ENCODE measurements at places on chromosomes 12 and 14.

- peak; percentile 58 for DNase-seq
Measured at GRCh38 chr14:22554498-22555383, 34.3 kb downstream of the DAD1 start.

DNA sequence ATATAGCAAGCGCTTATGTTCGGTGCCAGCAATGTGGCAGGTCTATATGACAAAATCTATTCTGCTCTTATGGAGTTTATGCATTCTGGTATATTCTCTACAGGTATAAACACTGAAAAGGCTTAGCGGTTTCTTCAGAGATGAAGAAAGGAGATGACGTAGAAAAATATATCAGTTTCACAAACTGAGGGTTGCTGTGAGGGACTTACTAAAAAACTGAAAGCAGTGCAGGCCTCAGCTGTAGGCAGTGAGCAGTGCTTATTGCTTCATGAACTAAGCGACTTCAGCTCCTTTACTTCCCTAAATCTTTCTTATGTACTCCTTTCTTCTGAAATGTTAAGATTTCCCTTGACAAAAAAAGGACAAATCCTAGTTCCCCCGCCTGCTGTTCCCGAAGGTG lies 4.5 kb downstream of the DDX47 start:
- no peak for DNase-seq

- no peak for DNase-seq
Measured at GRCh38 chr12:40820794-40821484, 128.7 kb downstream of the CNTN1 start.

DNA sequence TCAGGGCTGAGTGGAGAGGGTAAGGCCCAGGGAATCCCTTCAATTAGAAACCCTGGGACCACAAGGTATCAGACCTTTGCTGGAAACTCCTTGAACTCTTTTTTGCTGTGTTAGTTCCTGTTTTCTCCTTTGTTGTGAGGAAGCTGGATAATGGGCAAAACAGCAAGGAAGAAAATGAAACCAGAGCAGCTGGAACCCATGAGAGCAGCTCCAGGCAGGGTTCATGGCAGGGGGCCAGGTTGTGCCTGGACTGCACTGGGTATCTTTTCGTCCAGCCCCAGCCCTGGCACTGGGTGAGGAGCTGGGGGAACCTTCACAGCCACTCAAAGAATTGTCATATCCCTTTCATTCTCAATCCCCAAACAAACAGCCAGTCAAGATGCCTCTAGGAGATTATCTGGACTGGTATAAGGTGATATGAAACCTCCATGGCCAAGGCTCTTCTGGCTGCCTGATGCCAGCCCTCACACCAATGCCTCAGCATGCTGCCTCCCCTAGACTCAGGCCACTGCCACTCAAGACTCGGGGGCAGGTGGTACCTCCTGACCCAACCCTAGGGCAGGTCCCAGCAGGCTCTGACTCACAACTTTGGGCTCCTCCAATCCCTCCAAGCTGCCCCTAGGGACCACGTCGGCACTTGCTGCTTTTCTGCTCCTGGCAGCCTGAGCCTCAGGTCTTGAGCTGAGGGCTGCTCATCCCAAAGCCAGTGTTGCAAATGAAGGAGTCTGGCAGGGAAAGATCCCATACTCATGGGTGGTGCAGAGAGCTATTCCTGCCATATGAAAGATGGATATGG lies 16.5 kb downstream of the FAM186B start:
- no peak for DNase-seq

- no peak for DNase-seq
Measured at GRCh38 chr12:45669093-45669492, 60.4 kb upstream of the ARID2 start.

GRCh38 chr12:8605057-8605456 lies 7.6 kb downstream of the AICDA start:
- no peak for DNase-seq

DNA sequence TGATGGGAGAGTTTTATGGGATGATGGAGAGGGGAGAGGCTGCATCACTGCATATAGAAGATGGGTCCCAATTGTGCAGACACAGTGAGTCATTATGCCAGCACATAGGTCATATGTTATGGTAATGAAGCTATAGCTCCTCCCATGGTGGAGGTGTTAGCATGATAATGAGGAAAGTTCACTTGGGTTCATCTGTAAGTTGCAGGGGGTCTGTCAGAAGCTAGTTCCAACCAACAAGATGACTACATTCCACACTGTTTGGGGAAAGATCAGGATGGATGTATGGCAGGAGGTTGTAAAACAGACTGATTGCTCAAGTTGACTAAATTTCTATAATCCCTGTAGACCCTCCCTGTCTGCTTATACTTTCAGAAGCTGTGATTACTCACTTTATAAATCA lies 561.3 kb downstream of the C12orf50 start:
- DNase-seq, result no peak

DNA sequence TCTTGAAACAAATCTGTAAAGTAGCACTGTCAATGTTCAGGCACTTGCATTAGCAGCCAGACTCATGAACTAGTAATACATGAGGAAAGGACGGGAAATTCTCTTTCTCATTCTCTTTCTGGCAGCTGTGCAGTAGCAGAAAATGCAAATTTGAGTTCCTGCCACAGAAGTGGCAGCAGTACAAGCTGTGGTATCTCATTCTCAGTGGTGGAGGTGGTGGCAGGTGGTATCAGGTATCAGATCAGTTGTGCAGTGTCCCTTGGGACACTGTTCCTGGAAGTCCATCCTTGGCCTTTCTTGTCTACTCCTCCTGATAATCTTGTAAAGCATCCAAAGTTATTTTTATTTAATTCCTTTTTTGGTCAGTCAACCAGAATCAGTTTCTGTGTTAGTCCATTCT lies 103.0 kb downstream of the C12orf42 start:
- no peak for DNase-seq

- DNase-seq, result no peak
Measured at GRCh38 chr12:20527417-20528163, 159.3 kb downstream of the PDE3A start.

GRCh38 chr12:46858368-46858767 lies 32.6 kb upstream of the SLC38A4 start:
- DNase-seq, result no peak

DNA sequence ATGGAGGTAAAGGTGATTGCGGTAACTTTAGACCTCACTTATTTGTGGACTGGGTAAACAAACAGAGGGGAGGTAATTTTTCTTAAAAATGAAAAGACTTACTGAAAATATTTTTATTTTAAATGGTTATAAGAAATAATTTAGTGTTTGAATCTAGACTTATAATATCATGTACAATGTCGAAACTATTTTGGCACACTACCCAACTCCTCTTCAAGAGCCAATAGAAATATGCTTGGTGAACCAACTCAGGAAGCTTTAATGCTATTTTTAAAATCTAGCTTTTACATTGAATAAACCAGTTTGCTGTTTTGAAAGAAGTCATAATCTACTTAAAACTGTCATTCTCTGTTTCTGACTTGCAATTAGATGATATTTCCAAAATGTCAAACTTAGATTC lies 175.8 kb upstream of the NPAS3 start:
- no peak for DNase-seq

GRCh38 chr14:100438678-100439592 lies 115.8 kb downstream of the SLC25A47 start:
- DNase-seq, result peak; percentile 61

DNA sequence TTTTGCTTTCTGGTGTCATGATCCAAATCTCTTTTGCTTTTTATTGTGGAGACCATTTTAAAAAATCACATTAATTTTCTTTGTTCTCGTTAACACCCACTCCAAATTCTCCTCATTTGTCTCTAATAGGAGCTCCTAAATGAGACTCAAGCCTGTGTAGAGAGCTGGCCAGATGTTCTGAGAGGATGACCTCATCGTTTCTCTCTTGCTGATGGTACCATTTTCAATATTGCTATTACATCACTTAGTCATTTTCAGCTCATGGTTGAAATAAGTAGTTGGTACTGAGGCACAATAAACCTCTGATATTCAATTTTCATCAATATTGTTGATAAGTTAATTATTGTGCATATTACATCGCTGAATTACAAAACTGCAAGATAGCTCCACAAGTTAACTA lies 31.5 kb downstream of the SPTB start:
- no peak for DNase-seq
